ENCODE measurements at places on chromosomes 11 and 22. TPM values are rescaled to one million over a fixed set of nuclear protein-coding genes. Genes with fewer than 3 reads are reported as not detected.

The TRPM5 gene
- total RNA-seq, result not detected

The RNF121 gene
- 38.7 TPM for total RNA-seq

The APOA1 gene
- total RNA-seq, result 0.33 TPM

The TMEM25 gene
- 22.7 TPM for total RNA-seq

The CHADL gene
- total RNA-seq, result 5.0 TPM

The UBQLN3 gene
- 0.15 TPM for total RNA-seq
